Placental epithelial cell (primary cell): ENCODE measurements at places on chromosomes 6 and 20. TPM values are rescaled to one million over a fixed set of nuclear protein-coding genes. Genes with fewer than 3 reads are reported as not detected.

The HEY2 gene
- total RNA-seq, result not detected in 2 replicates

The RNF39 gene
- 0.65 and 1.2 TPM in 2 replicates for total RNA-seq

The UFL1 gene
- 35.6 and 37.7 TPM in 2 replicates for total RNA-seq

The GPX5 gene
- not detected in 2 replicates for total RNA-seq

The MYB gene
- total RNA-seq, result 0.79 TPM in 1 of 2 replicates, not detected in the other

The C20orf141 gene
- not detected in 2 replicates for total RNA-seq

The SRSF12 gene
- total RNA-seq, result 0.43 and 1.2 TPM in 2 replicates

The XKR7 gene
- under 0.01 TPM in 1 of 2 replicates, not detected in the other for total RNA-seq

The SLC22A1 gene
- total RNA-seq, result 0.65 and 2.0 TPM in 2 replicates

The COL19A1 gene
- under 0.01 and 0.11 TPM in 2 replicates for total RNA-seq

The SIRPB1 gene
- total RNA-seq, result 0.39 TPM in 1 of 2 replicates, not detected in the other

The LAMA4 gene
- 0.22 and 1.2 TPM in 2 replicates for total RNA-seq

The C6orf132 gene
- 9.8 and 19.8 TPM in 2 replicates for total RNA-seq

The FUCA2 gene
- 25.9 and 52.1 TPM in 2 replicates for total RNA-seq

The CD24 gene
- total RNA-seq, result 56.3 and 150 TPM in 2 replicates

The SLCO4A1 gene
- 15.7 and 36.3 TPM in 2 replicates for total RNA-seq

The HLA-DOA gene
- total RNA-seq, result not detected in 2 replicates

The CGA gene
- not detected in 2 replicates for total RNA-seq

The OGFR gene
- total RNA-seq, result 28.3 and 31.1 TPM in 2 replicates

The COL21A1 gene
- not detected in 2 replicates for total RNA-seq

The SYCP2L gene
- under 0.01 and 0.11 TPM in 2 replicates for total RNA-seq

The MOXD1 gene
- total RNA-seq, result 71.0 and 119 TPM in 2 replicates

The MUC21 gene
- not detected in 2 replicates for total RNA-seq

The TPD52L1 gene
- total RNA-seq, result 88.3 and 92.7 TPM in 2 replicates

The OR2W1 gene
- not detected in 2 replicates for total RNA-seq

The RSPO3 gene
- total RNA-seq, result not detected in 2 replicates

The DST gene
- total RNA-seq, result 640 and 773 TPM in 2 replicates
